ENCODE measurements at places on chromosomes 12 and 14. TPM values are rescaled to one million over a fixed set of nuclear protein-coding genes. Genes with fewer than 3 reads are reported as not detected.

The FSCB gene
- total RNA-seq = not detected

The MLH3 gene
- total RNA-seq = 21.7 TPM

The GPD1 gene
- total RNA-seq = not detected

The ABCD2 gene
- total RNA-seq = not detected

The HSPA2 gene
- 2.7 TPM for total RNA-seq

The IL31 gene
- total RNA-seq = not detected

The DHRS2 gene
- not detected for total RNA-seq

The BBOF1 gene
- 2.5 TPM for total RNA-seq

Data from endothelial cell of coronary artery (primary cell).